ENCODE measurements at places on chromosomes 12 and 14.

DNA sequence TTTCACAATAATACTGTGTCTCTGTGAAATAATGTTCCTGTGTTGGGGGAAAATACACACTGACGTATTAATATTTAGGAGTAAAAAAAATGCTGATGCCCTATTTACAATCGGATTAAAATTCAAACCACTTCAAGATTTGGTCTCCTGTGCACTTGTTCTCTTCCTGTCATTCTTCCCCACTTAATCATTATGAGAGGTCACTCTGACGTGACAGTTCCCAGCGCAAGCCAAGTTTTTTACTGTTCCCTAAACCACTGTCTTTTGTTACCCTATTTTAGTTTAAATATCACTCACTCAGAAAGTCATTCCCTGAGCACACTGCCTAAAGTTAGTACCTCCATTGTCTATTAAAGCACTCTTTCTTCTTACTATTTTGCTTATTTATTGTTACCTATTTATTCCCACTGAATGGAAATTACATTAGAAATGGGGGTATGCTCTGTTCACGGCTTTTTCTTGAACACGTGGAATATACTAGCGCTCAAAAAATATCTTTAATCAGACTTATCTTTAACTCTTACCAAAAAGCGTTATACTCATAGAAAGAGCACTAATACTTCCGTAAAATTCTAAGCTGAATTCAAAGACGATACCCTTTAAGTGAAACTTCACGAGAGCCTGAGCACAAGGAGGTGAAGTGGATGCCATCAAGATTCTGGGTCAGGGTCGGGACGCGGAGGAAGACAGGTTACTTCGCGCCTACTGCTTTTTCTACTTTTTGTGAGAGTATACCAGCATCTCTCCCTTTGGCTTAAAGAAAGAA, 670 bp upstream of the PSMA3 start:
- no peak for DNase-seq

- DNase-seq: no peak
Measured at GRCh38 chr14:54651649-54652048, 84.7 kb downstream of the SAMD4A start.

DNA sequence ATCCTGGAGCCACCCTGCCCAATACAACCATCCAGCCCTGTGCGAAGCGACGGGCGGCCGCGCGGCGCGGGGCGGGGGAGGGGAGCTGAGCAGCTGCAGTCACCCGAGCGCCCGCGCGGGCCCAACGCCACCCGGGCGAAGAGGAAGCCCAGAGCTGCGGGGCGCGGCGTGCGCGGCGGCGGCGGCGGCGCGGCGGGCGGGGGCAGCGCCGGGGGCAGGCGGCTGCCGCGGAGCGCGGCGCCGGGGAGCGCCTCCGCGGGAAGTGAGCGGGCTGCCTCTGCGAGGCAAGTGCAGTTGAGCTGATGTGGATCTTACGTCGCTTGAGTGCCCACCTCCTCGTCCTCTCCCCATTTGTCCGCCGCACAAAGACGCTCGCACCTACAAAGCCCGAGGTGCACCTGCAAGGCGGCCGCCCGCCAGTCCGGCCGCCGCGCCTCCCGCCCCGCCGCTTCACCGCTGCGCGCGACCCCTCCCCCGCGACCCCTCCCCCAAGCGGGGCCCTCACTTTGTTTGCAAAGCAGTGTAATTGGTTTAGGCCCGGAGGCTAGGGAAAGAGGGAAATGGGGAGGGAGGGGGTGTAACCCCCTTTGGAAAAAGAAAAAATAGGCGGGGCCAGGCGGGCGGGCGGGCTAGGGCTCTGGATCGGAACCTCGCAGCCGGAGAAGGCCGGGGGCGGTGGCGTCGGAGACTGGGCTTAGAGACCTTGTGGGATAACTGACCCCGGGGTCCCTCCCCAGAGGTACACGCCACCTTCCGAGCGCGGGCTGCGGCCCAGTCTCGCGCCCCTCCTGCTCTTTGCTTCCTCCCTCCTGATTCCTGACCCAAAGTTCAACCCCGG, at the start of the genes FOXA1 and TTC6:
FOXA1 (minus strand) TSS at position 279 of the 838 bp plus-strand sequence; CDS start at position 2, 277 bp downstream.
TTC6 (plus strand) TSS at position 659 of the 838 bp plus-strand sequence. CDS start 26,436 bp downstream, outside the sequence.
- DNase-seq: no peak

DNA sequence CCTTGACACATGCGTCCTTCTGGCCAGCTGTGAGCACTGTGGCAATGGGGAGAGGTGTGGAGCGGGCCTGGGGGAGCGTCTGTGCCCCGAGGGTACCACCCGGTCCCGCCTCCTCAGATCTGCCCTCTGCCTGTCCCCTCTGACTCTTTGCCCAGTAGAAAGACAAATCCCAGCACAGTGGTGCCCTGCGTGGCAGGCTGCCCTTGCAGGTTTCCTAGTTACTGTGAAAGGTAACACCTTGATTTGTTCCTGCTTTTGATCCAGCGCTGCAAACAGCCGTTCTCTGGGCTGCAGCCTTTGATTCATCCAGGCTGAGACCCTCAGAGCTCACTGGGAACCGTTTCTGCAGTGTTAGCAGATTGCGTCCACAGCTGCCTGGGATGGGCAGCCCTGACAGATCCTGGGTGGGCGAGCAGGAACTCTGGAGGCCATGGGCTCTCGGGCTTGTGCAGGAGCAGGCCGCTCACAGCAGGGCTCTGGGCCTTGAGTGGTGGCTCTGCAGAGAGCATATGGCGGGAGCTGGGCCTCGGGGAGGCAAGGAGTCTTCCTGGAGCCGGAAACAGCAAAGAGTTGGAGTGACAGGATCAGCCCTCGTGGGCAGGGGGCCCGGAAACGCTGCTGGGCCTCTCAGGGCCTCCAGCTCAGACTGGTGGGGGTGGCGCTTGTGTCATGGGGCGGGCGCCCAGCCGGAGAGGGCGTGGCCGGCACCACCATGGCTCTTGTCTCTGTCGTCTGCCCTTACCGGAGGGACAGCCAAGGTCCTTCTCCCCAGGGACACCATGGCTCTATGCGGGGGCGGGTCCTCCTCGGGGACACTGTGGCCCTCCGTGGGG, 16.6 kb downstream of the FBRSL1 start:
- DNase-seq: no peak

- no peak for DNase-seq
Measured at GRCh38 chr14:49314737-49315136, 271.4 kb downstream of the RPS29 start.

DNA sequence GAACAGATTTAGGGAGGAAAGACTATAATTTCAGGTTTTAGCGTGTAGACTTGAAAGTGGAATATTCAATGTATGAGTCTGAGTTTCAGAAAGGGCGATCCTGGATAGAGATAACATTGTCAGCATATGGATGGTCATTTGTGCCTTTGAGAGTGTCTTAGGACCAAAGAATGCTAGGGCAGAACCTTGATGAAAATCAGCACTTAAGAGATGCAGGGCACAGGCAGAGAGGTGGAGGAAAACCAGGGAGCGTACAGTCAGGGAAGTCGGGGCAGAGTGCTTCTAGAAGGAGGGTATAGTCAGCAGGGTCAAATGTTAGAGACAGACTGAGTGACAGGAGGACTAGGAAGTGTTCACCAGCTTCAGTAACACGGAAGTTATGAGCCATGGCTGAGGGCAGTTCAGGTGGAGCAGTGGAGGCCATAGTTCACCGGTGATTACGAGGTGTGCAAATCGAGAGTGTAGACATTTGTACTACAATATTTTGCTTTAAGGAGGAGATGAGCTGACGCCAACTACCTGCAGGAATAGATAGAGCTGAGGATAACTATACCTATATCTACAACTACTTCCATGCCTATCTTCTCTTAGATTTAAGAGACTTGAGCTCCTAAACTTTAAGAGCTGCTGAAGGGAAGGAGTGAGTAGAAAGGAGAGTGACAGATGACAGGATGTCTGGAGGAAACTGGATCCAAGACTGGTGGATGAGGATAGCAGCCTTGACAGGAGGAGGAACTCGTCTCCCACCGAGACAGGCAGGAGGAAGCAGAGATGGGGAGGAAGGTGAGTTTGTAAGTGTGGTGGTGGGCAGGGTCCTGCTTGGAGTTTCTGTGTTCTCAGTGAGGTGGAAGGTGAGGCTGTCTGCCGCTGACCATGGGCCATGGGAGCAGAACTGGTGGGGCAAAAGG, 6.5 kb downstream of the CBLN3 start:
- no peak for DNase-seq

- DNase-seq: no peak
Measured at GRCh38 chr12:32605326-32606095, 73.6 kb upstream of the DNM1L start.

DNA sequence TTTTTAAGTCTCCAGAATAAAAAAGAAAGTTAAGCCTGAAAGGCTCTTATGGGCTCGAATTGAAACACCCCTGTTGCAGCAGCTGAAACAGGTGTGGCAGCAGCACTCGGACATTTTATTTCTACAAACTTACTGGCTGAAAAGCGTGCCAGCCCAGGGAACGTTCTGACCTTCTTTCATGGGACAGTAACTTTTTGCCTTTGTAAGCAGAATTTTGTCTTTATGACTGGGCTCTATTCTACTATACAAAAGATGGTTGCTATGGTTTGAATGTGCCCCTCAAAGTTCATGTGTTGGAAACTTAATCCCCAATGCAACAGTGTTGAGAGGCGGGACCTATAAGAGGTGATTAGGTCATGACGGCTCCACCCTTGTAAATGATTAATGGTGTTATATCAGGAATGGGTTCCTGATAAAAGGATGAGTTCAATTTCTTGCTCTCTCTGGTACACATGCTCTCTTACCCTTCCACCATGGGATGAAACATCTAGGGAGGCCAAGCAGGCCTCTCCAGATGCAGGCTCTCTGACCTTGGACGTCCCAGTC, 52.7 kb downstream of the PELI2 start:
- no peak for DNase-seq

GRCh38 chr12:54378796-54379397, 5.6 kb downstream of the ZNF385A start:
- DNase-seq: no peak

DNA sequence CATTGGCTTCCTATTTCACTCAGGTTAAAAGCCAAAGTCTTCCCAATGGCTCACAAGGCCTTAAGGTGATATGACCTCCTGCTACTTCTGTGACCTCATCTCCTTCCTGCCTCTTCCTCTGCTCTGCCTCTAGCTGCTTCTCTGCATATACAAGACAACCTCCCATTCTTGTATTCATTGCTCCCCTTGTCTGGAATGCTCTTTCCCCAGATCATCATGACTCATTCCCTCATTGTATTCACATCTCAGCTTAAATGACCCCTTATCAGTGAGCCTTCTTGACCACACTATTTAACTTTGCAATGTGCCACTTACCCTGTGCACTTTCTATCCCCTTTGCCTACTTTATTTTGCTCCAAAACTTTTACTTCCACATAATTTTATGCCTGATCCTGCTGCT, 90.2 kb downstream of the PPP1R12A start:
- no peak for DNase-seq

GRCh38 chr14:92254786-92255185, 68.2 kb upstream of the SLC24A4 start:
- no peak for DNase-seq

DNA sequence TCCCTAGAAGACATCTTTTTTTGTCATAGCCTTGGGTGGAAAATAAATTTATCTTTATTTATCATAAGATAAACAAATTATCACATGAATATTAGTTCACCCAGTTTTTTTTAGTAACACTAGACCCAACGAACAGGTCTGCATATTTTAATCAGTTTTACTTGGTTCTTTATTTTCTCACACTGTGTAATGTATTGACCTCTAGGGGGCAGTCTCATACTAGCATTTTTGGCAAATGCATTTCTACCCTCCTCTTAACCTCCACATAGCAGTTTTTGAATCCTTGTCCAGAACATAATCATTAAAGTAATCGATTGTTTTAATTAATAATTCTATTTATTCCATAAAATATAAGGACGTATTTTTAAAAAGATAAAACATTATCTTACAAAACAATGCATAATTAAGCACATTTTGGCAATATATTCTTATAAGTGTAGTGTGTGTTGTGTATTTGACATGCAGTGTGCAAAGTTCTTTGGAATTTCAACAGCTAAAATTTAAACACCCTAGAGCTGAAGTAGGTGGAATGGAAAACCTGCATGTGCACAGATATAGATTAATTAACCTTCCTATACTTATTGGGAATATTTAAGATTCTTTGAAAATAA, 31.6 kb upstream of the PTPRQ start:
- no peak for DNase-seq

DNA sequence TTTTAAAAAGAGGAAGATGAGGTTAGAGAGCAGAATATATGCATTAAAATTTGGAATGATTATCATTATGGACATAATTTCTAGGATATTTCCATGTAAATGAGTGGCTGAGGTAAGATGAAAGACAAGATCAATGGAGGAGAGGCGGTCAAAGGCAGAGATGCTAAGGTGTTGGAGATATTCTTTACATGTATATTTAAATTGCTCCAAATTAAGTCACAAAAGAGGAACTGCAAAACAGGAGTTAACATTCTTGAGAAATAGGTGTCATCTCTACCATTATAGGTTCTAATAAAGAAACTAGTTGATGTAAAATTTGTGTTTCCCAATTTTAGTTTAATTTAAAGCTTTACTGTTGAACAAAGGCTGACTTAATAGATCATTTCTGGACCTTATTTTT, 268.5 kb upstream of the PPFIA2 start:
- DNase-seq: no peak

DNA sequence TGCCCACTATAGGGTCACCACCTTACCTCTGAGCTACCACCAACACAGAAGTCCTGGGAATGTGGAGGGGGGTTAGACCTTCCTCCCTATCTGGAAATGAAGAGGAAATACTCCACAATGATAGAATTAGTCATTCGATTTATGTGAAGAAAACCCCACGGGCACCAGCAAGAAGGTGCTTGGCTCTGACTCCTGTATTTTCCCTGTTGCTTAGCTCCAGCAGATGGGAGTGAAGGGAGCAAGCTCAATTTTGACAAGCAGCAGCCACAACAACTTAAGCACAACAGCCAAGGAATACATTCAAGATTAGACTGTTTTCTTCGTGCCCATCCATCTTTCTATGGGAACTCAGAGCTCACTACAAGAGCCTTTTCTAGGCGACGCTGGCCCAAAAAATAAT, 191.7 kb downstream of the SPTSSA start:
- DNase-seq: no peak

- DNase-seq: no peak
Measured at GRCh38 chr12:89817501-89818226, 109.0 kb upstream of the ATP2B1 start.

- DNase-seq: no peak
Measured at GRCh38 chr14:77832297-77832696, 32.4 kb downstream of the ADCK1 start.

- DNase-seq: no peak
Measured at GRCh38 chr12:55728186-55728938, 447 bp downstream of the CD63 start.

DNA sequence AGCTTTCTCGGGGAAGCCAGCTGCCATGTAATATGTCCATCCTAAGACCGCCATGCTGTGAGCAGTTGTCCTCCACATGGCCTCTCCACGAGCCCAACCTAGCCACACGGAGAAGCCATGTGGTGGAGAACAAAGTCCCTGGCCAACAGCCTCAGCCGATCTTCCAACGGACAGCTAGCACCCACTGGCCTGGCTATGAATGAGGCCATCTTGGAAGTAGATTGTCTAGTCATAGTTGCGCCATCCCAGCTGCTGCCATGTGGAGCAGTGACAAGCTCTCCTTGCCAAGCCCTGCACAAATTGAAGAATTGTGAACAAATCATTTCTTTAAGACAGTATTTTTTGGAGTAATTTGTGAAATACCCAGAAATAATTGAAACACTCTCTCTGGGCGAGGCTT, 49.3 kb upstream of the USP44 start:
- DNase-seq: no peak

Data from stimulated activated CD8-positive, alpha-beta memory T cell treated with anti-CD3 and anti-CD28 coated beads, Interleukin-4, amount 100 ng/mL, for 1 hour (primary cell).